Breast epithelium (tissue), 4 donors: ENCODE measurements at places on chromosomes 2 and 18. TPM values are rescaled to one million over a fixed set of nuclear protein-coding genes. Genes with fewer than 3 reads are reported as not detected.

DNA sequence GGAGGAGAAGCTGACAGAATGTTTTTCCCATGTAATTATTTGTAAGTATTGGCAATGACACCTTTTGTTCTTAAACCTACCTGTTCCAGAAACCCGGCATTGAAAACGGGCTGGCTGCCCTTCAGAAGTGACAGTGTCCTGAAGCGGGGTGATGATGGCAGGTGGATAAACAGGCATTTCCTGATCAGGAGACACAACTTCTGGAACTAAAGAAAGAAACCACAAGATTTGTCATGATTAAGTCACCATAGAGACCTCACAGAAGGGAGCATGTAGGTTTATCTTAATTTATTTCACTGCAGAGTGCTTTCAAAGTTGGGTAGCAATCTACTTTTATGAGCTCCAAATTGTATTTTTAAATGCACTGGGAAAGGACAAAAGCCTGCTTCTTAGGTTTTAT, 43.1 kb downstream of the TTN start:
- no peaks in the 10 kb centered on the region for H3K36me3 ChIP-seq
- no peak for DNase-seq
- H3K4me1 ChIP-seq: no peaks in the 10 kb centered on the region
- H3K4me3 ChIP-seq: no peak overlapping the region
- H3K27ac ChIP-seq: no peak overlapping the region

DNA sequence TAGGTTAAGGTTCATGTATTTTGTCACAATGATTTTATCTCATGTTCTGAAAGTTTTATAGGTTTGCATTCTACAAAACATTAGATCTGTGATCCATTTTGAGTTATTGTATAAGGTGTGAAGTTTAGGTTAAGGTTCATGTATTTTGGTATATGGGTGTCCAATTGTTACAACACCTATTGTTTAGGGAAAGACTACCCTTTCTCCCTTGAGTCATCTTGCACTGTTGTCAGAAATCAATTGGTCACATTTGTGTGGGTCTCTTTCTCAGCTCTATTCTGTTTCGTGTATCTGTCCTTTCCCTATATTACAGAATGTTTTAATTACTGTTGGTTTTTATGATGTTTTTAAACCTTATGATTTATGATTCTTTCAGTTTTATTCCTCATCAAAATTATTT, 192.3 kb downstream of the MCFD2 start:
- H3K4me1 ChIP-seq: peaks cover 28% of the 10 kb centered on the region
- no peak for DNase-seq
- no peaks in the 10 kb centered on the region for H3K36me3 ChIP-seq
- no peak overlapping the region for H3K4me3 ChIP-seq
- H3K27me3 ChIP-seq: no peaks in the 10 kb centered on the region

GRCh38 chr2:113390124-113390849, 47.2 kb upstream of the ZNG1B start:
- H3K27me3 ChIP-seq: no peaks in the 10 kb centered on the region
- no peaks in the 10 kb centered on the region for H3K36me3 ChIP-seq
- H3K4me3 ChIP-seq: peak overlapping the region; percentile 25
- DNase-seq: no peak
- no peaks in the 10 kb centered on the region for H3K4me1 ChIP-seq
- no peak overlapping the region for H3K27ac ChIP-seq

DNA sequence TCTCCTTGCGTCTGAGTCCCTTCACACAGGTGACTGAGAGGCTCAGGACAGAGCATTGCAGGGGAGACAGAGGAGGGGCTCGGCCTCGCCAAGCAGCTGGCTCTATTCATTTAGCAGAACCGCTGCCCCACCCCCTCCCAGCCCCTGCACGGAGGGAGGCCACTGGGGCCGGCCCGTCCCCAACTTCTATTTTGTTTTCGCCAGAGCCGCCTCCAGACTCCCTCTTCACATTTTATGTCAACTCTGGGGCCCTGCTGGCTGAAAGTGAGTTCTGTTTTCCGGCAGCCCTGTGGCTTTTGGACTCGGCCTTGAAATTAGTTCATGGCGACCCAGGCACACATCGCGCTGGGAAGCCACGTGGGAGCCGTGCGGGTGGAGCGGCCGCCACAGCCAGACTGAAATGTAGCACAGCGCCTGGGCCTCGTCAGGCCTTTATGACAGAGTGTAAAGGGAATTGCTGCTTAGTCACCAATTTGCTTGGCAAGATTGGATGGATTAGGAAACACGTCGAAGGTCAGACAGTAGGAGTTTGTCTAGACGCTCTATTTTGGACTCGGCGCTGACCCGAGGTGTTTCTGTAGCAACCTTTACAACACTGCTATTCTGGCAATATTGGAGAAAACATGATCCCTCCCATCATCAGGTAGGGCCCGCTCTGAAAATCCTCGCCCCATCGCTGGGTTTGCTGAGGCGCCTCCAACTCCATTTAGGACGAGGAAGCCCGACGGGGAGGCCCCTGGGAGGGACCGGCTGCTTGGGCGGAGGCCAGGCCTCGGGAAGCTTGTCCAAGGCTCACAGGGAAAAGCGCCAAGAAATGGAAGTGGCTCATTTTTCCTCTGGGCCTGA, 90.7 kb upstream of the CTDP1 start:
- peak overlapping the region; percentile 49 for H3K4me3 ChIP-seq
- H3K27me3 ChIP-seq: no peaks in the 10 kb centered on the region
- DNase-seq: peak; percentile 85
- peak overlapping the region; percentile 88 for H3K27ac ChIP-seq

- H3K27ac ChIP-seq: peak overlapping the region; percentile 36
- H3K4me3 ChIP-seq: no peak overlapping the region
- no peaks in the 10 kb centered on the region for H3K4me1 ChIP-seq
- peak; percentile 20 for DNase-seq
- no peaks in the 10 kb centered on the region for H3K36me3 ChIP-seq
- no peaks in the 10 kb centered on the region for H3K27me3 ChIP-seq
These were observed 356.6 kb downstream of the SPAG16 start for GRCh38 chr2:213640738-213641425.

DNA sequence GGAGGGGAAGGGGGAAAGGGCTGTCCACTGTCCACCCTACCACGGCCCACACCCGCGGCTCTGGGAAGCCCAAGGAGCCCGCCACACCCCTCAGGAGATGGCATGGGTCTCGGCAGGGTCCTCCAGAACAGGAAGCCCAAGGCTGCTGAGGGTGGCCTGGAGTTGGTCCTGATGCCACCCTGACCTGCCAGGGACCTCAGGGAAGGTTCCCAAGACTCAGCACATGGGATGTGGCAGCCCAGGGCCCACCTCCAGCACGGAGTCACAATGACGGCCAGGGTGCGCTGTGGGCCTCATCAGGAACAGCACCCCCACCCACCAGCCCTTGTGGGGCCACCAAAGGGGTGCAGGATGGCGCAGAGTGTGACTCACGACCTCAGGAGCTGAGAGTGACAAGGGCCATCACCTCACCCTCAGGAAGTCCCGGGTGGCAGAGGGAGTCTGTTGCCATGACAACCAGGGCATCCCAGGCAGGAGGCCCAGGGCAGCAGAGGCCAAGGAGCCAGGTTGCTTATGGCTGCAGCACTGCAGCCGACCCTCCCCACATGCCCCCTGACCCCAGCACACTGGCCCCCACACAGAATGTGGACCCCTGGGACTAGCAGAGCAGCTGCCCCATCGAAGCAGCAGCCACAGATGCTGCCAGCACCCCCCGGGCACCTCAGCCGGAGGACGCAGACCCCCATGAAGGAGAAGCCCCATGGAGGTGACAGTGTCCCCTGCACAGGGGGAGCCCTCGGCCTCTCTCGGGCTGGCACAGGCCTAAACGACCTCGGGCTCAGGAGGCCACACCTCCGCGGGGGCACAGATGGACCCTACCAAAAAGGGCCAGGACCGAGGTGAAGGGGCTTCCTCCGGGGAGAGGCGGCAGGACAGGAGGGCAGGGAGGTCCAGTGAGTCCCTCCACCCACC, 34.3 kb downstream of the KIF1A start:
- no peaks in the 10 kb centered on the region for H3K36me3 ChIP-seq
- no peak overlapping the region for H3K27ac ChIP-seq

- no peak overlapping the region for H3K4me3 ChIP-seq
- no peak for DNase-seq
- no peaks in the 10 kb centered on the region for H3K4me1 ChIP-seq
- H3K36me3 ChIP-seq: no peaks in the 10 kb centered on the region
These were observed 797.7 kb downstream of the MBD2 start for GRCh38 chr18:53426666-53427184.

GRCh38 chr2:74441170-74441689, 507 bp downstream of the RTKN start:
- H3K4me3 ChIP-seq: peak overlapping the region; percentile 84
- no peaks in the 10 kb centered on the region for H3K27me3 ChIP-seq
- DNase-seq: peak; percentile 42
- peaks cover 5% of the 10 kb centered on the region for H3K4me1 ChIP-seq

DNA sequence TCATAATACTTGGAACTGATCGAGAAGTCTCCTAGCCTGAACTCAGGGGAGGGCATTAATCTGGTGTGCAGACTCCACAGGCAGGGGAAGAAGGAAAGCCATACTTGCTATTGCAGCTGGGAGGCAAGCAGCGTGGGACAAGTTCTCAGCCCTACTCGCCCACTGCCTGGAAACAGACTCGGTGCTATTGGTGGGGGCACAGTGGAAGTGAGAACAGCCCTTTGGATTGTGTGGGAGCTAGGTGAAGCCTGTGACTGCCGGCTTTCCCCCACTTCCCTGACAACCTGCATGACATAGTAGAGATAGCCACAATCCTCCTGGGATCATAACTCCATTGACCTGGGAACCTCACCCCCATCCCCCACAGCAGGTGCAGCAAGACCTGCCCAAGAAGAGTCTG, 301.3 kb downstream of the RIT2 start:
- DNase-seq: no peak
- no peak overlapping the region for H3K4me3 ChIP-seq
- no peaks in the 10 kb centered on the region for H3K4me1 ChIP-seq
- no peak overlapping the region for H3K27ac ChIP-seq
- H3K27me3 ChIP-seq: no peaks in the 10 kb centered on the region

The GAREM1 gene
- 7.8 TPM for total RNA-seq

The MAPRE3 gene
- 10.6 TPM for total RNA-seq

The INPP4A gene
- total RNA-seq: 22.6 TPM

The ANKRD29 gene
- 8.8 TPM for total RNA-seq

The HJURP gene
- total RNA-seq: 3.0 TPM

The MYL1 gene
- total RNA-seq: not detected

The FAM110C gene
- total RNA-seq: 7.2 TPM

The CHRND gene
- total RNA-seq: not detected

The COL4A3 gene
- 3.3 TPM for total RNA-seq

The ARHGAP15 gene
- 10.7 TPM for total RNA-seq
